Stimulated activated CD4-positive, alpha-beta T cell treated with anti-CD3 and anti-CD28 coated beads, Interleukin-15, amount 100 ng/mL, for 1 hour (primary cell): ENCODE measurements at places on chromosomes 1 and 21.

DNA sequence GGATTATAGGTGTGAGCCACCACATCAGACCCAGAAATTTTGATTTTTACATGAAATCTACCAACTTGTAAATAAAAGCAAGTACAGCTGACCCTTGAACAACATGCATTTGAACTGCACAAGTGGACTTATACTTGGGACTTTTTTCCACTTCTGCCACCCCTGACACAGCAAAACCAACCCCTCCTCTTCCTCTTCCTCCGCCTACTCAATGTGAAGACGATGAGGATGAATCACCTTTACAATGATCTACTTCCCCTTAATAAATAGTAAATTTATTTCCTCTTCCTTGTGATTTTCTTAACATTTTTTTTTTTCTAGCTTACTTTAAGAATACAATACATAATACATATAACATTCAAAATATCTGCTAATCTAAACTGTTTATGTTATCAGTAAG lies 17.5 kb upstream of the YRDC start:
- no peak for DNase-seq

DNA sequence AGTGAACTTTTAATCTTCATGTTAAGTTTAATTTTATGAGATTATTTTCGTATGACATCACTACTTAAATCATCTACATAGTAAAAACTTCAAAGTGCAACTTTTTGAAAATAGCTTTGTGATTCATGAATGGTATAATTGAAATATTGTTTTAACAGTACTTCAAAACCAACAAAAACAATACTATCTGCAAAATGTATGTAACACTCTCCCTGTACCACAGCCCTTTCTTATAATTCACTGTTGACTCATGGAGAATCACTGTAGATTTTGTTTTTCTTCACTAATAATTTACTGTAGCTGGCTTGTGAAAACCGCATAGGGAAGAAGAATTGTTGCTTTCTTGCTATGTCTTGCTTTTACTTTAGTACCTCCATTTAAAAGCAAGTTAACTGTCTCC lies 301.4 kb upstream of the ADAMTS5 start:
- DNase-seq = no peak

DNA sequence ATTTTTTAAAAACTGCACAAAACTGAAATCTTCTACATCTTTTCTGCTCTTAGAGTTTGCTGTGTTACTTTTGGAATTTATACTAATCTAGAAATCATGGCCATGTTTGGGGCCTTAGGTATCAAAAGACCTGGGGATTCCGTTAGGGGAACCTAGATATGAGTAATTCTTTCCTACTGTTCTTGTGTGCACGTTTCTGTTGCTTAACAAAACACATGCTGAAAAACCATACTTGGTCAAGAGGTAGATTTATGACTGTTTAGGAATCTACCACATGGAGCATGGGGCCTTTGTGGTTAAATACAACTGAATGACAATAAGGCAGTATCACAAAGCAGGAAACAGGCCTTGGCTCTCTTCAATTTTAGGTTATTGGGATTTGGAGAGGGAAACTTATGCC lies 291.9 kb upstream of the USP25 start:
- no peak for DNase-seq

DNA sequence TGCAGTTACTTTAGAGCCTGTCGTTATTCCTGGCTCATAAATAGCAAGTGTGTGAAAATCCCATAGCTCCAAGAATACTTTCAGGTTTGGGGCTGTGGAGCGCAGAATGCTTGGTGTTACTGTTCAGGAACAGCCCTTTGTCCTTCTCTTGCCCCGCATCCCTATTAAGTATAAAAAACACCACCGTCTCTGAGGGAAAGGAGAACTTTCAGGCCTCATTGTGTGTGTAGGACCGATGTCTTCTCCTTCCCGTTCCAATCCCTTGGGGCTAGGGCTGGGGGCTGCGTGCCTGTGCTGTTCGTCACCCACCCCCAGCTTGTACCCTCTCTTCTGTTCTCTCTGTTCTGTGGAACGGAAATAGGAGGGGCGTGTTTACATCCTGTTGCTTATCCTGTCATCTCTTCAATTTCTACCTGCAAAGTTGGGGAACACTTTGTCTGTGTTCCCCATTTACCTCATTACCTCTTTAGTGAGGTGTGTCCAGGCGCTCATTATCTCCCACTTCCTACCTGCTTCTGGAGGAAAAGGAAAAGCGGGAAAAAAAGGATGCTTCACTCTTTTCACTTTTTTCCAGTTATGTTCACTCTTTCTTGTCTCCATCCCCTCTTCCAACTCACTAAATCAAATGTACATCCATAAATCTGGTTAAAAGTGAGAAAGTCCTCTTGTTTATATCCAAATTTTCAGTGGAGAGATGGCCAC lies 788 bp upstream of the TXNIP start:
- DNase-seq = no peak

DNA sequence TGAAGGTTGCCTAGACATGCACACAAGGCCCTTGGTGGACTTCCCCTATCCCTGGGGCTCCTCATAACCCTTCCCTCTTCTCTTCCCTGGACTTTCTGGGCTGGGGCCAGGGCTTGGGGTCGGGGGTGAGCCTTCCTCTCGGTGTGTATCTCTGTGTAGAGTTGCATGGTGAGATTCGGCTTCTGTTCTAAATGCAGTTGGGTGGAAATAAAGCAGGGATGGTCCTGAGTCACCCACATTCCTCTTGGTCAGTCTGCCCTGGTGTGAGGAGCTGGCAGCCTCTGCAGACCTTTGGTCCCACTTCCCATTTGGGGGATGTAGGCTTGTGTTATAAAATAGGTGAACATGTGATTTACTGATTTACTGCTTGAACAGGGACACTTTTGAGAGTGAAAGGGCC lies 38.0 kb downstream of the ADARB1 start:
- DNase-seq = no peak

- no peak for DNase-seq
Observed at GRCh38 chr1:234040446-234041317, 136.2 kb downstream of the SLC35F3 start.

DNA sequence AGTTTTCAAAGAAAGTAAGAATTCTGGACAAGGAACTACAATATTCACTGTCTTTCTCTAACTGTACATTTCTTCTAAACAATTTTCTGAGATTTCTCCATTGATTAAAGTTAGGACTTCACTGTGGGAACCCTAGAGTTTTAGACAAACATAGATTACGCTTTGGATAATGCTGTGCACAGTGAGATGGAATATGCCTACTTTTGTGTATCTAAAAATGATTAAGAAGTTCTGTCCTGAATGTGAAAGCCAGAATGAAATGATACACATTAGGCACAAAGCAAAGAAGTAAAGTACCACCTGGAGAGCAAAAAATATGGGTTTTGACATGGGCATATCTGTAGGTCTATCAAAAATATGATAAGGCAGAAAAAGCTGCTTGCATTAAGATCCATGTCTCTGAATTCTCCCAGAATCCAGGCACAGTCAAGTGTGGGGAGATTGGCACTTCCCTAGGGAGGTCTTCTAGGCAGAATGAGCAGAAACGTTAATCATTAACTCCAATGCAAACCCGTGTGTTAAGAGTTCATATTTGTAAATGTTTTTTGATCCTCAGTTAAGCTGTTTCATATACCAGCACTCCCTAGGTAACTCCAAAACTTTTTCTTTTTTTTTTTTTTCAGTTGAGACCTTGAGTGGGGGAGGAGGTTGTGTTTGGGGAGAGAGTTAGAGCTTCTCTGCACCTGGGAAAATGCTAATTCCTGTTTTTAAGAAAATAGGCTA lies 467.1 kb downstream of the LMO4 start:
- no peak for DNase-seq

DNA sequence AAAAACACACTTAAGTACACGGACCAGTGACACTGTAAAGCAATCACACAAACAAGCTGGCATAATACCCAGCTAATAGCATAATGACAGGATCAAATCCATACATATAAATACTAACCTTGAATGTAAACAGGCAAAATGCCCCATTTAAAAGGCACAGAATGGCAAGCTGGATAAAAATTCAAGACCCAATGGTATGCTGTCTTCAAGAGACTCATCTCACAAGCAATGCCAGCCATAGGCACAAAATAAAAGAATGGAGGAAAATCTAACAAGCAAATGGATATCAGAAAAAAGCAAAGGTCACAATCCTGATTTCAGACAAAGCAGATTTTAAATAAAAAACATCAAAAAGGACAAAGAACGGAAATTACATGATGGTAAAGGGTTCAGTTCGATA lies 79.1 kb upstream of the PTGFR start:
- DNase-seq = no peak

- DNase-seq = no peak
Observed at GRCh38 chr1:57713501-57713900, 289.6 kb upstream of the DAB1 start.
